ENCODE measurements at places on chromosomes 6 and 20.

DNA sequence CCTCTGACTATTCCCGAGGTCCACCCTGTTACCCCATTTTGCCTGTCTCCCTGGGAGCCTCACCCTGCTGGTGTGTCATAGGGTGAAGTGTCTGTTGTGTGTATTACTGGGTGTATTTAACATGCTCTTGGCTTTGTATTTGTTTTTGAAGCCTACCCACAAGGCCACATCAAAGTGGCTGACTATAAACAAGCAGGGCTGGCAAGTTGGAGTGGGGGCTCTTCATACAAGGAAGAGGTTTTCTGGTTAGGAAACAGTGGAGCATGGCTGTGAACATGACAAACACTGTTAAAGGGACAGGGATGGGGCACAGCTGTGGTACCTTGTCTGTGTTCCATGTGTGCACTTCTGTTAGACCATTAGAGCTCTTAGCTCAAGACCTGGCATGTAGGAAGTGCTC is 26.3 kb downstream of the HECA start:
- no peak for DNase-seq

GRCh38 chr6:16731478-16732051 is 29.7 kb downstream of the ATXN1 start:
- no peak for DNase-seq

- DNase-seq = no peak
Measured at GRCh38 chr20:24490598-24490997, 21.2 kb downstream of the SYNDIG1 start.

DNA sequence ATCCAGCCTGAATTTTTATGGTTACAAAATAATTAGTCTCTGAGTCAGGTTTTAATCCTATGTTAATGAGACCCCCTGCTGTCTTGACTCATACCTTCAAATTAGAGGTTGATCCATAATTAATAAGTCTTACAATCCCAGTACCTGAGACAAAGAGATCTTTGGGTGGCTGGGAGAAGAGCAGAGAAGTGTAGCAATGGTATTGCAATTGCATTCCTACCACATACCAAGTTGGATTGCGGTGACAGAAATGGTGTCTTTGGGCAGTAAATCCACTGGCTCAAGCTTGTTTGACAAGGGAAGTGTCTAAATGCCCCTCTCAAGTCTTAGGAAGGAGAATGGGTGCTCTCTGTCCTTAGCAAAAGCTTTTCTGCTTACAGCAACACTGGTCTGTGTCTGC is 150.4 kb downstream of the BTBD3 start:
- no peak for DNase-seq

GRCh38 chr6:169070506-169071176 is 183.0 kb downstream of the THBS2 start:
- DNase-seq = no peak
